Airway epithelial cell (primary cell): ENCODE measurements at places on chromosomes 7 and 10. TPM values are rescaled to one million over a fixed set of nuclear protein-coding genes. Genes with fewer than 3 reads are reported as not detected.

SFTPA1 gene
- total RNA-seq = not detected in 2 replicates

MSMB gene
- total RNA-seq = 0.84 and 2.0 TPM in 2 replicates

SCART1 gene
- 0.51 and 0.63 TPM in 2 replicates for total RNA-seq

TRIM50 gene
- not detected in 2 replicates for total RNA-seq

BTBD16 gene
- total RNA-seq = 0.14 and 0.42 TPM in 2 replicates

DENND2A gene
- total RNA-seq = 0.42 TPM in 1 of 2 replicates, not detected in the other

HIPK2 gene
- 10.4 and 18.5 TPM in 2 replicates for total RNA-seq

UNCX gene
- not detected in 2 replicates for total RNA-seq

ADO gene
- total RNA-seq = 21.0 and 21.7 TPM in 2 replicates

SEC61G gene
- total RNA-seq = 359 and 547 TPM in 2 replicates

INA gene
- total RNA-seq = 2.4 and 3.7 TPM in 2 replicates

SYT15 gene
- total RNA-seq = not detected in 2 replicates

RPEL1 gene
- not detected in 2 replicates for total RNA-seq
